Adipocyte (in vitro differentiated cells): ENCODE measurements at places on chromosomes 6 and 20.

DNA sequence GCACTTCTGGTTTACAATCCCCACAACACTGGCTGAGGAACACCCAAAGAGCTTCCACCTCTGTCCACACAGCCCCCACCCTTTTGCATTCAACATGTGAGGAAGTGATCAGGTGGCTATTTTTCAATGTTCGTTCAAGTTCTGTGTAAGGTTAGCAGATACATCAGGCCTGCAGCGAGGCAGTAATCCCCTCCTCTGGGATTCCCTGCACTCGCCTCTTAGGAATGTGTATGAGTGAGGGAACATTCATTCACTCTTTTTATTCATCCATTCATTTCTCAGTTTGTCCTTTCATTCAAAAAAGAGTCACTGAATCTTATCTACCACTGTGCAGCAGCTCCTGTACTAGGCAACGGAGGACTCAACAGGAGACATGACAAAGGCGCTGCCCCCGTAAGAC is 236.4 kb upstream of the PRDM1 start:
- DNase-seq, result peak; percentile 58

GRCh38 chr20:61829526-61829925 is 236.2 kb downstream of the TAF4 start:
- no peak for DNase-seq

- no peak for DNase-seq
These were observed 647 bp downstream of the AK9 start for GRCh38 chr6:109690373-109690736.

- no peak for DNase-seq
These were observed 621.9 kb upstream of the CITED2 start for GRCh38 chr6:139996253-139996834.

DNA sequence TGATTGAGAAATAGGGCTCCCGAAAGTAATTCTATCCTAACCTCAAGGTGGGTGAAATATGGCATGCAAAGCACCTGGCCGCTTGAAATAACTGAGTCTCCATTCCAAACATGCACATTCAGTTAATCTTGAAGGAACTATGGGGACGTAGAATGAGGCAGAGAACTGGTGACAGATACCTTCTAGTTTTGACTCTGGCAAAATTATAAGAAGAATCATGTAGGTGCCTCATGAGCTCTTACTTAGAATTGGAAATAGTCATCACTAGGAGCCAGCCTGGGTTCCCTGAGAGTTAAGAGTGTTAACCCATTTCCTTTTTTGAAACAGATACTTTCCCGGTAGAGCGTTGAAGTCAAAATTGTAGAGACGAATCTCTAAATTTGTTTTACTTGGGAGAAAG is 49.3 kb downstream of the RPF2 start:
- no peak for DNase-seq

DNA sequence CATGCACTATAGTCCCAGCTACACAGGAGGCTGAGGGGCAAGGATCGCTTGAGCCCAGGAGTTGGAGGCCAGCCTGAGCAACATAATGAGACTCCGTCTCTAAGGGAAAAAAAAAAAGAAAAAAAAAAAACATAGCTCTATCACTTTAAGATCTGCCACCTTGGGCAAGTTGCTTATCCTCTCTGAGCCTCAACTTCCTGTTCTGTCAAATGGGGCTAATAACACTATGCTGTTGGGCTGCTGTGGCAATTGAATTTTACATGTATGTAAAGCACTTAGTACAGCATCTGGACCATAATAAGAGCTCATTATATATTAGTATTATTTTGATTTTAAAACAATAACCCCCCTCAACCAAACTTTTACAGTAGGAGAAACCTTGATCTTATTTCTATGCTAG is 141.5 kb downstream of the ATXN1 start:
- DNase-seq, result no peak

DNA sequence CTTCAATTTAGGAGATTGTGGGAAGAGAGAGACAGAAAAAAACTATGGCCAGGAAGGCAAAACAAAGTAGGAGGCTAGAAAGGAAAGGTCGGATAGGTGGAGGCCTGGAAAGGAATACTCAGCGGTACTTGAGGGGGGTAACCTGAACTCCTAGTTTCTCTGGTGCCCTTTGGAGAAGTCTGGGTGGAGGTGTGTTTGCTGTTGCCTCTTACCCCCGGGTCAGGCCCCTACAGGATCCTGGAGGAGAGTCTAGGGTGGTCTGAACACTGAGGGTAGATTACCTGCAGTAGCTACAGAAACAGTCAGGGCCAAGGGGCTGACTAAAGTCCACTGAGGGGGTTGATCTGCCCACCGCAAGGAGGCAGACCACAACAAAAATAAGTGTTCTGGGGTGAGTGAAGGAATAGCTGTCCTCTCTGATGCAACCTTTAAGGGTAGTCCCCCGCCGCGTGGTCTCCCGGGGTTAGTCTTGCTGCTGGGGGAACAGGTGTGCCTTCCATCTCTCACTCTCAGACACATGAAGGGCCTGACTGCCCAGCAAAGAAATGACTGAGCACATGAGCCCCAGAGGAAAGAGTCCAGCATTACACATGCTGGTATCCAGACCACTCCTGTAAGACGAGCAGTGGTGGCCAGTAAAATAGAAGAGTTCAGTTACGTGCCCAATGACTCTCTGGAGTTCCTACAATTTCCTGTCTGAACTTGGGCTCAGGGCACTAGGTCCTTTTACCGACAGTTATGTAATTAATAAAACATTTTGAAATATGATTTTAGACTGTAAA is 59.5 kb downstream of the MTHFD1L start:
- no peak for DNase-seq
